ENCODE measurements at places on chromosomes 16 and 17.
A peak's percentile ranks its signal among the peaks of the same experiment; 100 is the strongest.

DNA sequence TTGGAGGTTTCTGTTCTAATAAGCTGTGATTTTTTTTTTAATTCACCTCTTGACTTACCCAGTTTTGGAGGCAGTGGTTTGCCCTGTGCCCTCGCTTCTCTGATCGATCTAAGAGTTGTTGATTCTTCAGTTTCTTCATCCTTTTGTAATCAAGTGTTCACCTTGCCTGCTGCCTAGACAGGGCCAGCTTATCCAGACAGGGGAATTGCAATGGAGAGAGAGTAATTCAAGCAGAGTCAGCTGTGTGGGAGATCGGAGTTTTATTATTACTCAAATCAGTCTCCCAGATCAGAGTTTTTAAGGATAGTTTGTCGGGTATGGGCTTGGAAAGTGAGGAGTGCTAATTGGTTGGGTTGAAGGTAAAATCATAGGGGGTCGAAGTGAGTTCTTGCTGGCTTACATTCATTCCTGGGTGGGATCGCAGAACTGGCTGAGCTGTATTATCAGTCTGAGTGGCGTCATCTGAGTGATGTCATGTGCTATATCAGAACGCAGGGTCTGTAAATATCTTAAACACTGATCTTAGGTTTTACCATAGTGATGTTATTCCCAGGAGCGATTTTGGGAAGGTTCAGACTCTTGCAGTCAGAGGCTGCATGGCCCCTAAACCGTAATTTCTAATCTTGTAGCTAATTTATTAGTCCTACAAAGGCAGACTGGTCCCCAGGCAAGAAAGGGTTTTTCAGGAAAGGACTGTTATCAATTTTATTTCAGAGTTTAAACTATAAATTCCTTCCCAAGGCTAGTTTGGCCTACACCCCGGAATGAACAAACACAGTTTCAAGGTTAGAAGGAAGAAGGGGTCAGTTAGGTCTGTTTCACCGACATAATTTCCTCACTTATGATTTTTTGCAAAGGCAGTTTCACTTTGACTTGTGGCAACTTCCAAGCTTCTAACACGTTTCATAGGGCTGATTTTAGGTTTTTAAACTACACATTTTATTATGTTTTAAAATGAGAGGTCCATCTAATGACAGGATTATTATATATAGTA, 21.5 kb upstream of the KCNJ16 start:
- DNase-seq: no peak

GRCh38 chr17:78358538-78359320, 1.1 kb downstream of the SOCS3 start:
- DNase-seq: no peak

DNA sequence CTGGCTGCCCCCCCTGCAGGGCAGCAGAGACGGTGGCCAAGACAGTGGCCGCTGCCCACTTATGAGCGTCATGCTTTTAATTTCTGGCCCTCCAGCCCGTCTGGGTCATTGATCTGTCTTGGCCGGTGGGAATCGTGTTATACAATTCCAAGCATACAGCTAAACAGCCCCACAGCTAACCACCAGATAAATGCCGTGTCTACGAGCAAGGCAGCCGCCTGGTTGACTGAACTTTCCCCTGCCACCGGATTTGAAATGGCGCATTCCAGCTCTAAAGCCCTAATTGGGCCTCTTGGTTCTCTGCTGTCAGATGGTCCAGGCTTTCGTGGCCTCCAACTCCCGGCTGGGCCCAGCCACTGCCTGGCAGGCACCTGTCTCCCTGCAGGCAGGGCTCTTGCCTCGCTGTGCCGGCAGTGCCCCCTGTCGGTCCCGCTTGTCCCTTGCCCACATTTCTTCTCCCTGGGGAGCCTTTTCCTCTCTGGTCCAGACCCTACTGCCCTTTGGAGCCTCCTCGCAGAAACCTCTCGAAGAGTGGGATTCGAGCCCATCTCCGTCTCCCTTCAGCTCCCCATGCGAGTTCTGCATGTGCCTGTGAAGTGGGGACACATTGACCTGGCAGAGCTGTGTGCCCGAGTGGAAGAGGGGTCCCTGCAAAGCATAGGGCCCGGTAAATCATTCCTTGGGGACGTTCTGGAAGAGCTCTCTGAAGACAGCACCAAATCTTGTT, 1.8 kb upstream of the RBFOX3 start:
- DNase-seq: no peak

DNA sequence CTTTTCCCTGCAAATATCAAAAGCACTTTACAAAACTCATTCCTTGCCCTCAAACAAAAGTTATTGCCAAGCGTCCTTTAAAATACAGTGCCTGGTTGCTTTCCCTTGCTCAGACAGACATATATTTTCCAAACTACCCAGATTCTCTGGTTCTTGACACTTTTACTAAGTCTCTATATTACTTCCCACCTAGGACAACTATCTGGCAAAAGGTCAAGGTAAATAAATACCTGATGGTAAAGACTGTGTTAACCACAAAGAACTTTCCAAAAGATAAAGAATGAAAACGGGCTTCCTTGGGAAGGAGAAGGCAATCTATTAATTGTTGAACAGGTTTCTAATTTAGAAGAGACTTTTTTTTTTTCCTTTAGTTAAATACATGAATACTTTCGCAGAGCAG, 1.9 kb downstream of the HS3ST3A1 start:
- DNase-seq: no peak

DNA sequence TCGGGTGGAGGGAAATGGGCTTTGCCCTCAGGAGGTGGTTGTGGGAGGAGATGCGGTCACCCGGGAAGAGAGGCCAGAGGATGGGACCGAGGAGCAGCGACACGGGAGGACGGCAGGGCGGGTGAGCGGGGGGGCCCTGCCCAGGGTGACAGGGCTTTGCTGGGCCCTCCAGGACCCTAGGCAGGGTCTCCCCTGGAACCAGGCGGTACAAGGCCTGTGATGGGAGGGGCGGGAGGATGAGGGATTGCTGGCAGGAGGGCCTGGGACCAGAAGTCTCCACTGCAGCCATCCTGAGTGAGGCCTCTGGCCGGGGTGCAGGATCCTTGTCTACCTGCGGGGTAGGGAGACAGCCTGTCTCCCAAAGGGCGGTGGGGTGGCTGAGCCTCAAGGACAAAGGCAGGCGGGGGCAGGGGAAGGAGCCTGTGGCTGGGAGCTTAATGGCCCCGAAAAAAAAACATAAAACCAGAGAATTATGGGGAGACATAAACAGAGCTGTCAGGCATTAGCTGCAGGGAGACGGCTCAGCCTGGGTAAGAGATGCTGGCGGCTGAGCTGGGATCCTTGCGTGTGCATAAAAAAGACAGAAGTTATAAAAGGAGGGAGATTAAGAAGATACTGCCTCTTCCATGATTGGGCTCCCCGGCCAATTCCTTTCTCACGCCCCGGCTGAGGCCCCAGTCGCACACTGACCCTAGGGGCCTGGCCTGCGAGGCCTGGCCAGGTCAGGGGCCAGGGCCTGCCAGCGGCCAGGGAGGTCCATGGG, 66.7 kb downstream of the SREBF1 start:
- no peak for DNase-seq

GRCh38 chr16:84836234-84836647, 16.5 kb downstream of the CRISPLD2 start:
- no peak for DNase-seq

- no peak for DNase-seq
Measured at GRCh38 chr17:70492368-70492767, 323.0 kb downstream of the KCNJ2 start.

- no peak for DNase-seq
Measured at GRCh38 chr17:1067282-1067956, 70.5 kb downstream of the TIMM22 start.

GRCh38 chr17:54749157-54749556, 151.5 kb upstream of the TOM1L1 start:
- DNase-seq: no peak

- no peak for DNase-seq
Measured at GRCh38 chr17:49946964-49947584, 21.9 kb upstream of the DLX4 start.

DNA sequence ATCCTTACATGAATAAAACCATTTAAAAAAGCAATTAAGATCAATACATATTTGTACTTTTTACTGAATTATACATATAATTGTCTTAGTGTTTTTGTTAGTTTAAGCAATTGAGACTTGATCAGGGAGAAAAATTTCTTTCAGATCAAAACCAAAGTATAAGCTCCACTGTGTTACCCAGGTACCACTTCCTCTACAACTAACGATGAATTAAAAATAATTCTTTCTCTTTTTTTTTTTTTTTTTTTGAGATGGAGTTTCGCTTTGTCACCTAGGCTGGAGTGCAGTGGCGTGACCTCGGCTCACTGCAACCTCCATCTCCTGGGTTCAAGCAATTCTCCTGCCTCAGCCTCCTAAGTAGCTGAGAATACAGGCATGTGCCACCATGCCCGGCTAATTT, 6.8 kb downstream of the FBXO47 start:
- no peak for DNase-seq

DNA sequence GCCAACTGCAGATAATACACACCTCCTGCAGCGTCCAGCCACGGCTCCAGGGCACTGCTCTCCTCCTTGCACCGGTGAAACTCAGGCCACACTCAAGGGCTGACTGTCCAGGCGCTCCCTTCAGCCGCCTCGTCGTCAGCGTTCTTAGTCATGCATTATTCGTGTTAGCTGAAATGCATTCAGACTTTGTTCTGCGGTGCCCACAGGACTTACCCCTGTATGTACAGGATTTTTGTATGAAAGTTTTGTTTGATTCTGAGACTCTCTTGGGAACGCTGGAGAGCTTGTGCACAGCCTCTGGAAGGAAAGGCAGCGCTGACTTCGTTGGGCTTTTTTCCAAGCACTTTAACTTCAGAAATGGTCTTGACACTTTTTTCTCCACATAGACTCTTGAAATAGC, 22.1 kb downstream of the CIBAR2 start:
- DNase-seq: no peak

DNA sequence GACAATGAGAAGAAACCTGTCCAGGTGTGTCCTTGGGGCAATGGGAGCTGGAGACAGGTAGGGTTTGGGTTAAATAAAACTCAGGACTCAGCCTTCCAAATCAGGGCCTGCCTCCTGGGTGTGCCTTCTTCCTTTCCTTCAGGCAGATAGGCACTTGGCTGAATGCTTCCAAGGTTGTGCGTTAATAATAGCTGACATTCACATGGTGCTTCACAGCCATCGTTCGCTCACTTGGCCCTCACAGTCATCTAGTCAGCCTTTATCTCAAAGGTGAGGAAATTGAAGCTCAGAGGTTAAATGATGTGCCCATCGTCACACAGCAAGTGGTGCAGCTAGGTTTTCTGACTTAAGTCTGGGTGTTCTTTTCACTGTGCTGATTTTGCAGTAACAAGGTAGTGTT, 9.5 kb downstream of the NFE2L1 start:
- no peak for DNase-seq

DNA sequence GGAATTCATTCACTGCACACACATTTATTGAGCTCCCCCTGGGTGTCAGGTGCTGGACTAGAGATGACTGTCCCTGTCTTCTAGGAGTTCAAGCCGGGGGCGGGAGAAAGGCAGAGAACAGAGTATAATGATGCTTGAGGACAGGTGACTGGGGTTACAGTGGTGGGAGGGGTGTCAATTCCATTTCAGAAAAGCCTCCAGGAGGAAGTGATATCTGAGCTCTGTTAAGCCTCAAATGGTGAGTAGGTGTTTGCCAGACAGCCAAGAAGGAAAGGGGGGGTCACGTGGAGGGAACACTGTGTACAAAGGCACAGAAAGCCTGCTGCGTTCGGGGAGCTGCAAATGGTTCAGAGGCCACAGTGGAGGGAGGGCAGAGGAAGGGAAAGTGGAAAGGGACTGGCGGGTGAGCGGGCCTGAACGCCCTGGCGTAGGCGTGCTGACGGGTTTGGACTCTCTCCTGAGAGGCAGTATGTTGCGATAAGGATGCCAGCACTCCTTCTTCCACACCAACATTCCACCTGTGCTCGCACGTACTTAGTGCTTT, 9.7 kb upstream of the NXPH3 start:
- peak; percentile 63 for DNase-seq

- no peak for DNase-seq
Measured at GRCh38 chr16:15617901-15618300, 25.1 kb downstream of the MARF1 start.

GRCh38 chr16:52422307-52422706, 124.6 kb downstream of the TOX3 start:
- DNase-seq: no peak

GRCh38 chr16:75265911-75266701, 14.7 kb upstream of the BCAR1 start:
- no peak for DNase-seq

DNA sequence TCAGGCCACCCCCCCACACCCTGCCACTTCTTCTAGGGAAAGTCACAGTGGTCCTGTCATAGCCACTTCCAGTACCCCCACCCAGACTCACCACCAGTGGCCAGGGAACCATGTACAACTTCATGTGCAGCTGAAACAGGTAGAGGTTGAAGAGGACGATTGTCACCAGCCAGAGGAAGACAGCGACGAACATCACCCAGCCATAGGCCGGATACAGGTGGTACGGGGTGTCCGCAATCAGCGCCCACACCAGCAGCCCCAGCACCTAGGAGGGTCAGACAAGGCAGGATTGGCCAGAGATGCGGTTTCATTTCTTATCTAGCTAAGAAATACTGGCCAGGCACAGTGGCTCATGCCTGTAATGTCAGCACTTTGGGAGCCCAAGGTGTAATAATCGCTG, 16.7 kb downstream of the ARL2BP start:
- no peak for DNase-seq

DNA sequence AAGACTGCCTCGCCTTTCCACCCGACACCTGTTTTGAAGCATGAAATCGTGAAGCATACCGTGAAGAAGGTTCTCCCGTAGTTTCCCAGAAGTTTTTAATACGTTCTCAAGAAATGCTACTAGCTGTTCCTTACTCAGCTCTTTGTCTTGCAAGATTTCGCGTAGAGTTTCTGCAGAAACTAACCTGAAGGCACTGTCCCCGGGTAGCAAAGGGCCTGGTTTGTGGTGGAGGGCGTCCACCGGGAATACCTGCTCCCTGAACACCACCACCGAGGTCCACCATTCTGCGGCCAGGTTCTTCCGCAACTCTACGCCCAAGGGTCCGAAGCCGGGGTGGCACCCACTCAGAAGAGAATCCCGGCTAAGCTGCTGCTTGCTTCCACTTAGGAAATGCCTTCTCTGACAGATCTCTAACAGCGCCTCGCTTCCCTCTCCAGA, 487 bp downstream of the POLG2 start:
- DNase-seq: no peak

GRCh38 chr17:39962642-39963220, at the start of gene GSDMA:
Gene GSDMA (plus strand): TSS chr17:39963004. CDS start chr17:39965688, 2,684 bp downstream.
- DNase-seq: no peak

DNA sequence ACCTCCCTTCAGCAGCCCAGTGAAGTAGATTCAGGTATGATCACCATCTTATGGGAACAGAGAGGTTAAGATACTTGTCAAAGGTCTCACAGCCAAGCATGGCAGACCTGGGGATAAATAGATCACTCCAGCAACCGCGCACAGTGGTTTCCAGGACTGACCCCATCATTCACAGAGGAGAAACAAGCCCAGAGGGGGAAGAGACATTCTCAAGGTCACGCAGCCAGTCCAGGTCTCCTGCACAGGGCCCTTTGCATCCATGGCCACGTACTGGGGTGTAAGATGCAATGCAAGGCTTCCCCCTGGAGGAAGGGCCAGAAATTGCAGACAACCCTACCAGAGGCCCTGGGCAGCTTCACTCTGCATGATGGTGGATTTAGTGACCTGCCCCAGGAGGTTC, 19.9 kb downstream of the TLE7 start:
- DNase-seq: no peak
